ENCODE measurements at places on chromosomes 7 and 10.
A peak's percentile ranks its signal among the peaks of the same experiment; 100 is the strongest.

DNA sequence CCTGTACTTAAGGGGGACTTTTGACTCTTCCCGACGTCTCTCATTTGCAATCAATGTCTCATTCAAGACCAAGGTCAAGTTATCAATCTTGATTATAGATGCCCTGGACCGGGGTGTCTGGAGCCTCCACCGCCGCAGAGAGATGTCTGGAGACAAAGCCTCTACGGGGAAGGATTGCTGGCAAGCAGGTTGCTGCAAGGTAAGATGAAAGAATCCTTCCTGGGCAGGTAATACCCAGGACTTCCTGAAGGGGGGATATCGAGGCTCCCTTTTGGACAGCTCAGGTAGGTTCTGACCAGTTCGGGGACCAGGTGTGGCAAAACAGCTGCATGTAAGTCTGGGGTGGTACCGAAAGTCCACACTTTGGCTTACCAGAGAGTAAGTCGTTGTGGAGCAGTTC lies 12.5 kb upstream of the CUX1 start:
- no peak for DNase-seq

- DNase-seq: no peak
Observed at GRCh38 chr10:105354010-105354409, 712.9 kb downstream of the SORCS3 start.

GRCh38 chr10:33509231-33509831 lies 174.9 kb upstream of the NRP1 start:
- peak; percentile 39 for DNase-seq

DNA sequence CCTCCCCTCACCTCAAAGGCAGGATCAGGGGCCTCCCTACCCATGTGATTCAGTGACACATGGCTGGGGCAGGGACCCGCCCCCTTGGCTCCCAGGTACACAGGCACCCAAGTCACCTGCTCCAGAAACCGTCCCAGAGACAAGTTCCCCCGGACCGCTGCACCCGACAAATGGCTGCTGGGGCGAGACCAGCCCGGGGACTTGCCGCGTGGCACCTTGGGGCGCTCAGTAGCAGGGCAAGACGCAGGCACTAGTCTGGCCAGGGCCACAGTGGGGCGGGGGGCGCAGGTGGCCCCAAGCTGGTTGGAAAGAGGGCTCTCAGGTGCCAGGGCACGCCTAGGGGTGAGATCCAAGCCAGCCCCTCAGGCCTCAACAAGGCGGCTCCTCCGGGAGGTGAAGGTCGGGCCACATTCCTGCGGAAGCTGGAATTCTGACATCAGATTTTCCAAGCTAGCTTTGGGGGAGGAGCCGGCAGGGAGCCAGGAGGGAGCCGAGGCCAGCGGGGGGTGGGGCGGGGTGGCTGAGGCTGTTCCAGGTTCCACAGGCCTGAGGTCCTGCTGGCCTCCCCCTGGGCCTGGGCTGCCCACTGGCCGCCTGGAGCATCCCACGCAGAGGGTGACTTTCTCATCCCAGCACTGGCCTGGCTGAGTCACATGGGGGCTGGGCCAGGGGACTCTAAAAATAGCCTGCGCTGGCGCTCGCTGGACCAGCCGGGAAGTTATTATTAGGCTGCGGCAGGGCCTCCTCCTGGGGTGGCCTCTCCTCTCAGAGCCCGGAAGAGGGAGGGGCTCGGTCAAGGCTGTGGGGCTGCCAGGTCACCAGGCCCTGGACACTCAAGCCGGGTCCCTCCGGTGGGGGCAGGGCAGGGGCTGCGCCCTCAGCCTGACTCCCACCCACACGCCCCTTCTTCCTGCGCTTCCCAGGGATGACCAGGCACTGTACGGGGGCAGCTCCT lies 20.5 kb upstream of the INPP5A start:
- peak; percentile 88 for DNase-seq

DNA sequence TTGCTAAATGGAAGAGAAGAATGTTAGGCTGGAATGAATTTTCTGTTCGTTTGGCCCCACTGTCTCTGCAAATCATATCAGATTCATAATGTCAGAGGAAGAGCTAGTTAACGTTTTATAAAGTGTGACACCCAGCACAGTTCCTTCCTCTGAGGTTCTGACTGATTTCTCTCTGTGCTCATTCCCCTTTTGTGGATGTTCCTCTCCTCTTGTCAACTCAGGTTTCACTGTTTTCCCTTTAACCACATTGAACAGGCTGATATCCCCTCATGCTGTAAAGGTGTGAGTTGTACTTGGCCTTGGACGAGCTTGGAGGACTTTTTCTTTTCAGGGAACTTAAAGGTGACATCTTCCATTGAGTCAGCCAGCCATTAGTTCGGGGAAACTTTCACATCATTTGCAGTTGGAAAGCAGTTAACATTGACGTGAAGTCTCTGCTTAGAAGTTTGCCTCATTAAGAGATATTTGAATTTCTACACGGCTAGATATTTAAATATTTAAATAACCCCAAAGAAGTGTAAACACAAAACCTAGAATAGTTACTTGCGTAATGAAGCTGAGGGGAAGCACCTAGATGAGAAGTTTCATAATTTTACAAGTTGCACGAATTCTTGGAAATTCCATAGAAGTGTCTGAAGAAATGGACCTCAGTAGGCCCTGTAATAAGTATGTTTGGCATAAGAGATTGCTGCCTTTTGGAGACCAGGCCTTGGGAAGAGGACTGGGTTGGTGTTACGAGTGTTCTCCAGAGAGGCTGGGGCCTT lies 101.5 kb upstream of the EGR2 start:
- no peak for DNase-seq

DNA sequence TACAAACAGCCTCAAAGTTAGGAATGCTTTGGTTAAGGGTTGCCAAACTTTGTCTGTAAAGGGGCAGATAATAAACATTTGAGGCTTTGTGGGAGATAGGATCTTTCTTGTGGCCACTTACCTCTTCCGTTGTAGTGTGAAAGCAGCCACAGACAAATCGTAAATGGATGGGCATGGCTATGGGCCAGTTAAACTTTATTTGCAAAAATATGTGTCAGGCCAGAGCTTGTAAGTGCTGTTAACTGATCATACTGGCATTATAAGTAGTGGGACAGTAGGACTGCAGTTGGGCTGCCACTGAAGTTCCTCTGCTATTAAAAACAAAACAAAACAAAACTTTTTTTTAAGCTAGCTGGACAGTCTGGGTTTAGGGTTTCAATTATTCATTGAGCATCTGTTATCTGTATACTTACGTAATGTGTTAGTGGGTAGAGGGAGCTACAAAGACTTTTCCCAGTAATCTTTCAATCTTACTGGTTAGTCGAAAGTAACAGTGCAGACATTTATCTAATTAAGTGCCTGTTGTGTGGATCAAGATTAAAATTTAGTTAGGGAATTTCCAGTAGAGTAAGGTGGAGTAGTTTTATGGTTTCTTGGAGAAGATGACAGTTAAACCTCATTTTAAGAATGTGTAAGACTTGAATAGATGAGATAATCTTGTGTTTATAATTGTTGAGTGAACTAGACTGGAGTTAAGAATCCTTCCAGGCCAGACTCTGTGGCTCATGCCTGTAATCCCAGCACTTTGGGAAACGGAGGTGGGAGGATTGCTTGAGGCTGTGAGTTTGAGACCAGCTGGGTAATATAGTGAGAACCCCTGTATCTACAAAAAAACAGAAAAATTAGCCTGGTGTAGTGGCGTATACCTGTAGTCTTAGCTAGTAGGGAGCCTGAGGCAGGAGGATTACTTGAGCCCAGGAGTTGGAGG lies 100.1 kb downstream of the BTRC start:
- no peak for DNase-seq

GRCh38 chr7:134920026-134920753 lies 66.1 kb upstream of the AGBL3 start:
- no peak for DNase-seq

DNA sequence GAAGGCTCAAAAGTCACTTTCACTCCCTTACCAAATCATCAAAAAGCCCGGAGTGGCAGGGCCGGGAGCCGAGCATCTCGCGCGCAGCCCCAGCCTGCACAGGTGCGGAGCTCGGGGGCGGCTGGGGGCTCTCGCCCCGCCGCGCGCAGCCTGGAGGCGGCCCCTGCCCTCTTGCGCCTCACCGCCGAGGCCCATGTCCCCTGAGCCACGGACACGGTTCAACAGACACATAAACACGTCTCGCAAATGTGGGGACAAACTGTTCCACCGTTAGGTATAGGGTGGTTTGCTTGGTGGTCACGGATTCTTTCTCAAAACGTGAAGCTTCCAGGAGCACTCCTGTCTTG lies 700 bp downstream of the GSAP start:
- DNase-seq: no peak

GRCh38 chr7:2782565-2782964 lies 61.5 kb downstream of the GNA12 start:
- no peak for DNase-seq

DNA sequence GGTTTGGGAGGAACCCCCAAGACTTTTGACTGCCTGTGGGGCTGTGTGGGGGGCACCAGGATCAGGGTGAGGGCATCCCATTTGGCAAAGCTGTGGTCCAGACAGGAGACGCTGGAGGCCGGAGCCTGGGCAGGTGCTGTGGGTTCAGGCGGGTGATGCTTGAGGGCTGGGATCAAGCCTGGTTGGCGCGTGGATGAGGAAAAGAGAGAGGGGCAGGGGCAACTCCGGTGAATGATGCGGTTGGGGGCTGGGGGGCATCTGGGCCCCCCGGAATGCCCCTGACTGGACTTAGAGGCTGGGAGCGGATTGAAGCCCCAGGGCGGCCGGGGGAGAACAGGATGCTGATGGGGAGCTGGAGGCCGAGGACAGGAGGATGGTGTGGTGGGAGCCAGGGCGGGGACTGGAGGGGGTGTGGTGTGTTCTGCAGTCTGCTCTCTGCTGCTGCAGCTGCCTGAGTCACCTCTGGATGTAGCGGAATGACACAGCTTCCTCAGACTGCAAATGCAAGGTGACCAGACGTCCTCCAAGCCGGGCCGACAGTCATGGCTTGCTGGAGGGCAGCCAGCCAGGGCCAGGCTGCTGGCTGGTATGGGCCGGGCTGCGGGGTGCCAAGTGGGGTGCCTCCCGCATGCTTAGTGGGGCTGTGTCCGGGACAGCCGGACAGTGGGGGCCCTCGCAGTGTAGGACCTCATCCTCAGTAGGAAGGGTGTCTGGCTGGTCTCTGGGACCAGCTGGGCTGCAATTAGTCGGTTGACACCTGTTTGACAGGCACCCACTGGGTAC lies 3.2 kb downstream of the MAFK start:
- DNase-seq: no peak

All from tibial nerve (tissue), 4 donors.